ENCODE measurements at places on chromosomes 1 and 21.

DNA sequence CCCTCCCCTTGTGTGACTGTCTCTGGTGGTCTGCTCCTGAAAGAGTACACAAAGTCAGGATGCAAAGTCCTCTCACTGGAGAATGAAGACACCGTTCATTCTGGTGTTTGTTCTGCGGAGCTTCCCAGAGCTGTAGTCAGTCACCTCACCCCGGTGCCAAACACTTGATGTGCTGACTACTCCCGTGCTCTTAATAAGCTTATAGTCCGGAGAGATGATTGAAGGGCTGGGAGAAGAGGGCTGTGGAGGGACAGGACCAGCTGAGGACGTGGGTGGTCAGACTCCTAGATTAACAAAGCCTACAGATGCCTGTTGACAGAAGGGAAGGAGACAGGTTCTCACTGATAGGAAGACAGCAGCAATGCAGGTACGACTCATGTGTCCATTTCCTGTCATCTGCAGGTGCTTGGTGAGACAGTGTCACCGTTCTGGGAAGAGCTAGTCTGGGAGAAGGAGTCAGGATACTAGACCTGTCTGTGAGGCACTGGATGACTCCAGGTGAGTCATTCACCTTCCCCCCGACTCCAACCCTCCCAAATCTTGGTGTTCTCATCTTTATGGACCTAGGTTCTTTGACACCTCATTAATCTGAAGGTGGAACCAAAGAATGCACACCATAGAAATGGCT is 40.4 kb upstream of the LRRN2 start:
- DNase-seq = no peak

DNA sequence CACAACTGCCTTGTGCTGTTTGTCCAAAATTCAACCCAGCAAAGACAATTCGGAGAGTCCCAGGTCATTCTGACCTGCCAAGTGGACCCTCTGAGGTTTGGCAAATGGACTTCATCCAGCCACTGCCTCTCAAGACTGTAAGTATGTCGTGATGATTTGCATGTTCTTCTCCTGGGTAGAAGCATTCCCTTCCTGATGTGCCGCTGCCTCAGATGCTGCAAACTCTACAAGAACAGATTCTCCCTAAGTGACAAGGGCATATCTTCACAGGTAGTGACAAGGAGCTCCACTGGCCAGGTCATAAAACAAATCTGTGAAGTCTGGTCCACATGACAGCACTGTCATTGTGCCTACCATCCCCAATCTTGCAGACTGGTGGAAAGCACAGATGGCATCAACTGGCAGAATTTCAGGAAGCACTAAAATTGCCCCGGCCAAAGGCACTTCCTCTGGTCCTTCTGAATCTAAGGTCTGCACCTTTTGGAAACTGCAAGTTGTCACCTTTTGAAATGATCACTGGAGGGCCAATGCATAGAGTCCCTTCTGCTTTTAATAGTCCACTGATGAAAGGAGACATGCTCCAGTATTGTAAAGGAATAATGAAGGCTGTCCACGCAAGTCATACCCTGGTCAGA is 27.4 kb downstream of the POFUT2 start:
- no peak for DNase-seq

DNA sequence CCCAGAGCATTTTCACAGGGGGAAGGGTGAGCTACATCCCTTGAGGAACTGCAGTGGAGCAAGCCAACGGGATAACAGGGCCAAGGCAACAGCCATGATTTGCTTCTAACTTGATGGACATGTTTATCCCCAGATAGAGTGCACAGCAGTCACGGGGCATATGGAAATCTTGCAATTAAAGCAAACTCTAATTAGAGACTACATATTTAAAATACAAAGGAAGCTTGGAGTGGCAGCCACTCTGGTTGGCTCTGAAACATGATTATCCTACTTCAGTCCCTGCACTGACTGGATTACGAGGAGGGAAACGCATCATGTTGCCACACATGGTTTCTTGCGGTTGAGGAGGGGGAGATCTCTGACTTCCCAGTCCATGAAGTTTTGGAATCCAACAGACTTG is 60.8 kb downstream of the BEND5 start:
- no peak for DNase-seq

- DNase-seq = no peak
These were observed 18.8 kb downstream of the AVPR1B start for GRCh38 chr1:206098242-206098919.

DNA sequence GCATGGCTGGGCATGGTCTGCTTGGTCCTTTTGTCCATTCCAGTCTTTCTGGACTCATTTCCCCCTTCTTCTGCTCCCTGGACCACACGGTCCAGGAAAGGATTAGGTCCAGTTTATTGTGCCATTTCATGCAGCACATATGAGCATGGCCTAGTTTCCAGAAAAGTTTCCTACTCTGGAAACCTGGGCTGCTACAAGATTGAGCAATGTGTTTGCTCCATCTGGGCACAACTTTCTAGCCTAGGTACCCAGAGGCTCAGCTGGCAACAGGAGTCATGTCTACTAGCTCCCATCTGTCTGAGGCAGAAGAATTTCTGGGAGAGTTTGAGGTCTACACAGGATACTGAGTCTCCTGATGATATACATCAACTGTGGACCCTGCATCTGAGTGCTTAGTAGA is 14.8 kb downstream of the FMOD start:
- no peak for DNase-seq

DNA sequence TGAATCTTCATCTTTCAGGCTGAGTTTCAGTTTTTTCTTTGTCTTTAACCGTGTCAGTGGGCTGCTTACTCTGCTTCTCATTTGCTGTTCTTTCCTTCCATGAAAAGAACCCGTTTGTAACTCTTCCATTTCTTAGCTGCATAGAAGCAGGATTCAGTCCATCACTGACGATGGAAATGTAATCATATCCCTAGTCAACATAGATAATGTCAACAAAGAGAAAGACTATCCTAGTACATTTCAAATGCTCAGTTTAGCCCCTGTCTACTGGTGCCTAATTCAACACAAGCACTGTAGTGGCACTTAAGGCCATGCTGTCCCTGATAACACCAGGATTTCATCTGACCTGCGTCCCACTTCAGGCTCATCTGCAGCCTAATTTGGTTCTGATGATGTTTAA is 376 bp downstream of the GBP1 start:
- no peak for DNase-seq
